DMS 273 treated with DMSO at 0.1 percent for 48 hours (cell line): ENCODE measurements at places on chromosomes 13 and 19.

DNA sequence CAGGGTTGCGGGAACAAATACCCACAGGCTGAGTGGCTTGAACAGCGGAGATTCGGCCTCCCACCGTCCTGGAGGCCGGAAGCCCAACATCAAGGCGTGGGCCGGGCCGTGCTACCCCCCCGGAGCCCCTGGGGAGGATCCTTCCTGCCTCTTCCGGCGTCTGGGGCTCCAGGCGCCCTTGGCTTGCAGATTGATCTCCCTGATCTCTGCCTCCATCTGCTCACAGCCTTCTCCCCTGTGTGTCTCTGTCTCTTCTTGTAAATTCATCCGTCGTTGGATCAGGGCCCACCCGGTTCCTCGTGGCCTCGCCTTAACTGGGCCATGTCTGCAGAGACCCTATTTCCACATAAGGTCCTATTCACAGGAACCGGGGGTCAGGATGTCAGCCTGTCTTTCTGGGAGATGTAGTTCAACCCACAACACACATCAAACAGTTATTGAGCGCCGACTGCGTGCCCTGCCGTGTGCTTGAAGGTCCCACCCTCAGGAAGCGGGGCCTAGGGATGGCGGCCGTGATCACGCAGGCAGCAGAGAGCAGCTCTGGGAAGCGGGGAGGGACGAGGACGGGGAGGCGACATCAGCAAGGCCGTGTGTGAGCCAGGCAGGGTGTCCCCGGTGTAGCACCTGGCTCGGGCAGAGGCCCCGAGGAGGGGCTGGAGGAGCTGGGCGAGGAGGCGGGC is 21.3 kb downstream of the HCN2 start:
- DNase-seq, result peak; percentile 57

DNA sequence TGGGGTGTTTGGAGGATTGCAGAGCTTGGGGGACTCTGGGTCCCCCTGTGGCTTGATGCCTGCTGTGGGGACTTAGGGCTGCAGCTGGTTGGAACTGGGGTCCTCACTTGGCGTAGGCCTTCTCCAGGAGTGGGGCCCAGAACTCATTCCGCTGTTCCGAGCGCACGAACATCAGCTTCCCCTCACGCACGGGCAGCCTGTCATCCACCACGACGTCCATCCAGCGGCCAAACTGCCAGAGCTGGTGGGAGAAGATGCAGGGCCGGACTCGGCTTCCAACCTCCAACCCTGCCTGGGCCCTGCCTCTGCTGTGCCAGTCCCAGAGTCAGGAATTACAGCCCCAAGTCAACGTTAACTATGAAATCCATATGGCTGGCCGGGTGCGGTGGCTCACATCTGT is 2.6 kb downstream of the CAPN12 start:
- no peak for DNase-seq

GRCh38 chr13:74973935-74974879 is 507.8 kb downstream of the TBC1D4 start:
- no peak for DNase-seq

DNA sequence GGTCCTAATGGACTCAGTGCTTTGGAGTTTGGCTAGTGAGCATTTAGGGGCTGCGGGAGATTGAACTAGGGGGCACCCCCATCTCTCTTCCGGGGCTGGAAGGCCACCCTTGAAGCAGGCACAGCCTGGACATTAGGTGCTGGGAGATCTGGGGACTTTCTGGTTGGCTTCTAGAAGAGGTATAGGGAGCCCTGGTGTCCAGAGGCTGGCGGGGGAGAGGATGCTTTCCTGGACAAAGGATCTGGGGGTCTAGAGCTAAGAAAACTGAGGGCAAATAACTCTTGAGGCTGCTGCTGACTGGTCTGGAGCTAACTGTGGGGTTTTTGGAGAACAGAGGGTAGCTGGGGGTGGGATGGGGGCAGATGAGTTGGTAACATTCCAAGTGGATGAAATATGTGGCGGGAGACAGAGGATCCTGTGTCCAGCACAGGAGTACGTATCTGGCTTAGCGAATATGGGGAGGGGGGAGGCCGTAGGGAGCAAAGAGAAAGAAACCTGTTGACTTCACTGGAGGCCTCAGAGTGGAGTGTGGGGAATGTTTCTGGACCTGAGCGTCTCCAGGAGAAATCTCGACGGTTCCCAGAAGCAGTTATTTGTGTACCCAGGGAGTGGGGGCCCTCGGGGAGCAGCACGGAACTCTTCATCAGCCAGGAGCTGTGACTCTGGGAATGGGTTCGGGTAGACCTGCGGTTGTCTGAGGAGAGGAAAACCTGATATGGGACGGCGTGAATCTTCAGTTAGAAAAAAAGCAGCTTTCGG is 1.4 kb downstream of the HNRNPUL1 start:
- no peak for DNase-seq

- DNase-seq, result no peak
Measured at GRCh38 chr13:43732726-43733125, 54.0 kb downstream of the ENOX1 start.

GRCh38 chr19:29428071-29428470 is 97.7 kb upstream of the VSTM2B start:
- DNase-seq, result no peak

DNA sequence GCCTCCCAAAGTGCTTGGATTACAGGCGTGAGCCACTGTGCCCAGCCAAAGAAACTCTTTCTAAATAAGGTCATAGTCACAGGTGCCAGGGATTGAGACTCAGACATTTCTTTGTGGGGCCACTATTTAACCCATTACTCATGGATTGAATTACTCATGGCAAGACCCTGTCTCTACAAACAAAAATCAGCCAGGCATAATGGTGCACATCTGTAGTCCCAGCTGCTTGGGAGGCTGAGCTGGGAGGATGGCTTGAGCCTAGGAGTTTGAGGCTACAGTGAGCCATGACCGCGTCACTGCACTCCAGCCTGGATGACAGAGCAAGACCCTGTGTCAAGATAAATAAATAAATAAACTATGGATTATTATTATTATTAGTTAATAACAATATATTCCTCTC is 3.6 kb upstream of the KLF2 start:
- DNase-seq, result no peak

GRCh38 chr13:28981530-28981929 is 161.4 kb downstream of the MTUS2 start:
- DNase-seq, result no peak

DNA sequence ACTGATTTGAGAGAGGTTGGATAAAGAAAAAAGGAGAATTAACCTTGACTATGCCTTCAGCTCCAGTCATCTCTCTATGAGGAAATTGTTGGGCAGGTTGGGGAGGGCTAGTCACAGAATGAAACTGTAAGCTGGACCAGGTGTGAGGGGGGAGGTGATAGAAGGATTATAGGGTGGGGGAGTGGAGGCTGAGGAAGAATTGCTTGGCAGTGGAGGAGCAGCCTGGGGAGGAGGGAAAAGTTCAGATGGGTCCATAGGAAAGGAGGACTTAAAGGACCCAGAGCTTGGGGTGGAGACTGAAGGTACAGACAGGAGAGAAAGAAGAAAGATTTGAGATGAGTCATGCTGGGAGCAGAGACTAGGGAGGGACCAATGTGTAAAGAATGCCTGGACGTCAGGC is 8.2 kb upstream of the ZNF431 start:
- no peak for DNase-seq

DNA sequence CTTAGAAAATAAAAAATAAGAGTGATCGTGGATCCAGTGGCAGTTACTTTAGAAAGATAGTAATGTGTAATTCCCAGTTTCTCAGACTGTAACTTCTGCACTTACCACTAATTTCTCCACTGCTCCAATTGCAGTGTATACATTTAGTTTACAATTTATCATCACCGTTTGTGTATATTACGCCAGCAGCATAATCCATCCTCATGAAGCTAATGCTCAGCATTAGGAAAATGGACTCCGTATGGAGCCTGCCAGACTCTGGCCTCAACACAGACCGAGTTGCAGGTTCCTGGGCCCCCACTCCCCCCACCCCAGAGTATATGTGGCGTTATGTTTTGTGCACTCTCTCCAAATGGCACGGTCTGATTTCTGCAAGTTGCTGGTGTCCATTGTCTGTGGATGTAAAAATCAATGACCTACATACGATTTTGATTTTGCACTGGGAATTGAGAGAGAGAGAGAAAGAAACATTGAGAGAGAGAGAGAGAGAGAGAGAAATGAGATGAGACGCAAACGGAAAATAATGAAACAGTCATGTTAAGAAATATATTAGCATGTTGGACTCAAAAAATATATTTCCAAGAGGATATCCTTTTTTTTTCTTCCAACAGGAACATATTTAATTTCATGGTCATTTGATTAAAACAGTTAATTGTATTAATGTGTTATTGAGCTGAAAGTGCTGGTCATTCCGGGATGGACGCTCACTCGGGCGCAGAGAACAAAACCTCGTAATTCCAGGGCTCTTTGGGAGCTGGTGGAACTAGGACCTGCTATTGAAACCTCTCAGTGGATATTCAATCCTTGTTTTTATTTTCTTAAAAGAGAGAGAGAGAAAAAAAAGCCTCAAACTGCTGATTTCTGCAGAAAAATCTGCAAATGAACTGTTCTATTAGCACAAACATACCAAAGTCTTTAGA is 278.8 kb downstream of the TSHZ3 start:
- no peak for DNase-seq

DNA sequence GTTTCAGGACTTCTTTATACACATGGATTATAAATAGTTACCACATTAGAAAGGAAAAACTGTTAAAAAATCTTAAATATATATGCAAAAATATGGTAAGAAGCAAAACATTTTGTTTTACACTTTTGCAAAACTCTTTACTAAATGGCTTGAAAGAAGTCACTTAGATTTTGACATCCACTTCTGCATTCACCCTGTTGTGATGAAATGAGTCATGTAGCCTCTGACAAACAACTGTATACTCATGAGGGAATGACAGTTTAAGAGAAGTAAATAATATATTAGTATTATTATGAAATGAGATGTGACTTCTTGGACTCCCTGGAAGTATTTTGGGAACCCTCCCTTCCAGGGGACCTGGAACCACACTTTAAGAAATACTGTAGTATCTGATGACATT is 275.6 kb downstream of the DACH1 start:
- DNase-seq, result no peak
